Central memory CD8-positive, alpha-beta T cell (primary cell): ENCODE measurements at places on chromosomes 11 and 22.

DNA sequence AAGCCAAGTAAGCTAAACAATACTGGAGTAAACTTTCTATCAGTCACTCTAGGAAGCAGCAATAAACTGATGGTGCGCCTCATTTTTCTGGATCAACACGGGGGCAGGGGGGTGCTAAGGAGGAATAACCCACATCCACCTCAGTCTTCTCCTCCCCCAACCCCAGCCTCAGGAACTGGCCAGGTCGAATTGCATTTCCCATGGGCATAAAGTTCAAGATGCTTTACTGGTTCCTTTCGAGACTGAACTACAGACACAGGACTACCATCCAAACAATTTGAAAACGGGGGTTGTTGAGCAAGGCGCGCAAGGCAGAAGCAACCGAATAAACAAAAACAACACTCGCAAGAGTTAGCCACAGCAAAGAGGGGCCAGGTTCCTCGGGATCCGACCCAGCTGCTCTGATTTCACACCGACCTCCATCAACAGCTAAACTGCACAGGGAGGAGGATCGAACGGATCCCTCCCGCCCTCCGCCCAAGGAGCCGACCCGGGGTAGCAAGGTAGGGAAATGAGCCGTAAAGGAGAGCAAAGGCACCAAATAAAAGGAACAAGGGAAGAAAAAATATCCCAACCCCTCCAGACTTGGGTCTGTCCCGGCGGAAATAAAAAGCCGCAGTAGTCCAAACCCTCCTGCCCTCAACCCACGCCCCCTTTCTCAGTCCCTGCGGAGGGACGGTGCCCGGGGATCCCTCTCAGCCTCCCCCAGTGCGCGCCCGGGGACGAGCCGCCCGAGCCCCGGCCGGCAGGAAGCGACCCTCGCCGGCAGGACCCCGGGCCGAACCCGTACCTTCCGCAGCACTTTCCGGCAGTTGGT, 801 bp downstream of the SESN3 start:
- no peak for DNase-seq

DNA sequence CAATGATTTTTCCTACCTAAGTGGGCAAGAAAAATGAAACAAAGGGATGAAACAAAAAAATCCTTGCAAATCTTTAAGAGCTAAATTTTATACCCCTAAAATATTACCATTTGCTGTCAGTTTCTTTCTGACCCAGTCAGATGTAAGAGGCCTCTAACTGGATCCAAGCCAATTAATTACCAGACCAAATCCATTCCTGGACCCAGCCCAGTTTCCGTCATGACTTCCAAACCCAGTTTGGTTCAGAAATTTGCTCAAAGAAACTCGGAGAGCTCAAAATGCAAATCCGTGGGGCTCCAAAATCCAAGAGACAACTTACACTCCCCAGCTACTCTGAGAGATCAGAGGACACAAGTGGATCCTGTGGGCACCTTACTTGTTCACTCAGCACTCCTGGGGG, 46.8 kb downstream of the TRIM44 start:
- DNase-seq: no peak

DNA sequence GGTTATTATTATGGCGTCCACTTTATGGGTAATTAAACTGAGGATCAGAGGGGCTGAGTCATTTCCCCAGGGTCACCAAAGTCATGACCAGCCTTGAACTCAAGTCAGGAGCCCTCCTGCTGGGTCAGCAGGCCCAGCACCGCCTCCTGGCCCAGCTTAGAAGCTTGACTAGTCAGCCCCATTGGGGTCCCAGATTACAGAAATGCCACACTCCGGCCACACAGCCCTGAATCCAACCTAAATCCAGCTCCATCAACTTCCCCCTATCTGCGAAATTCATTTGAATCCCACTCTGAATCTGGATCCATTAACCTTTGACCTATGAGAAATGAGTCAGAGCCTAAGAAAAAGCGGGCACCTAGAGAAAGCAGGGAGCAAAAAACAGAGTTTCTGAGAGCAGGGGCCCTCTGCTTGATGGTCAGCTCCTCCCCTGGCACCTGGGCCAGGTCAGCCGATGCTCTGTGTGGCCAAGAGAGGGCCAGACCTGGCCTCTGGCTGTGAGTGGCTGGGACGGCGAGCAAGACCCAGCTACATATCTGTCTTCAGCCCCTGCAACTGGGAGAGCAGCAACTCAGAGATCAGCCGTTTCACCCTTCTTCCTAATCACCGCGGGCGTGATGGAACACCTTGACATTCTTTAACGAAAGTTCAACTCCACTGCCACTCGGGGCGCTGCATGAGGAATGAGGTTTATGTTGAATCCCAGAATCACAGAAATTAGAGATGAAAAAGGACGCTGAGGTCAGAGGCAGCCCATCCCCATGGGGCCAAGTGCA, 196.1 kb downstream of the TRIM29 start:
- no peak for DNase-seq

DNA sequence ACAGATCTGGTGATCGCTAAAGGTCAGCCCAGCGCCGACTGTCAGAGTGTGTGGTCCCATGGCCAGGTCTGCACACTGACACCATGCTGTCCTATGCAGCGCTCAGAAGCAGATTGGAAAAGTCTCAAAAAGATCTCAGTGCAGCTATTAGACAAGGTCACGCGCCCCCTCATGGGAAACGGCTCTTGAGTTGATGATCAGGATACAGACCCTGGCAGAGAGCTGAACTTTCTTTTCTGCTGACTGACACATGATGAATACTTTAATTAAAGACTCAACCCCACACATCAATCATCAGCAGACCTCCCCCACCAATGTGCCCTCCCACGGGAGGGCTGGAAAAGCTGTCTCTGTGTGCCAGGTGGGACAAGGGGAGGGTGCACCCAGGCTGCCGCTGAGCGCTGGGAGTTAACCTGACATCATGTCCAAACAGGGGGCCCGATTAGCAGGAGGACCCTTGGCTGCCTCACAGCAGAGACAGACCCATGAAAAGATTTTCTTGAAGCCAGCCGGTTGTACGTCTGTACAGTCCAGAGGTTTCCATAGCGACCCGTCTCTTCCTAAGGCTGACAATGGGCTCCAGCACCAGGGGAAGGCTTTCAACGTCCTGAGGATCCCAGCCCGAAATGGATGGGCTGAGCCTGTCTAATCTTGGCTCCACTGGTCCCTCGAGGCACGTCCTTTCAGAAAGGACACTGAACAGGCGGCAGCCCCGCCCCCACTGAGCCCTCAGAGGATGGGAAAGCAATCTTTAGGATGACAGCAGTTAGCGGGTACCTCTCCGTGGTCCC, 26.9 kb downstream of the RASD2 start:
- DNase-seq: no peak

DNA sequence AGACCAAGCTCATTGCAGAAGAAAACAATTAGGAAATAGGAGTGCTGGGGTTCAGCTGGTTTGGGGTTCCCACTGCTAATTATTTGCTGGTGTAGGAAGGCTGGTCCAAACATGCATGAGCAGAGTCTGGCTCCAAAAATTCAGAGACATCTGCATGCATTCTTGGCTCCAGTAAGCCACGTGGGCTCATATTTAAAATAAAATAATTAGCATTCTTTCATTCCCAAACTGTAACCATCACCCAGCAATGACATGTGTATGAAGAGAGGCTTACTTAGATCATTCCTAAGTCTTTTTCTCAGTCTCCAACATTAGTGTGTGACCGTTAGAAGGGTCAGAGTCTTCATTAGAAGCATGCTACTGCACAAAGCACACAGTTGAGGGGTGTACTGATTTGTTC, 58.4 kb downstream of the EFCAB6 start:
- DNase-seq: no peak

GRCh38 chr22:23516304-23516703, 63.8 kb downstream of the IGLL1 start:
- DNase-seq: no peak

GRCh38 chr22:19064354-19065054, 57.7 kb downstream of the DGCR2 start:
- no peak for DNase-seq

DNA sequence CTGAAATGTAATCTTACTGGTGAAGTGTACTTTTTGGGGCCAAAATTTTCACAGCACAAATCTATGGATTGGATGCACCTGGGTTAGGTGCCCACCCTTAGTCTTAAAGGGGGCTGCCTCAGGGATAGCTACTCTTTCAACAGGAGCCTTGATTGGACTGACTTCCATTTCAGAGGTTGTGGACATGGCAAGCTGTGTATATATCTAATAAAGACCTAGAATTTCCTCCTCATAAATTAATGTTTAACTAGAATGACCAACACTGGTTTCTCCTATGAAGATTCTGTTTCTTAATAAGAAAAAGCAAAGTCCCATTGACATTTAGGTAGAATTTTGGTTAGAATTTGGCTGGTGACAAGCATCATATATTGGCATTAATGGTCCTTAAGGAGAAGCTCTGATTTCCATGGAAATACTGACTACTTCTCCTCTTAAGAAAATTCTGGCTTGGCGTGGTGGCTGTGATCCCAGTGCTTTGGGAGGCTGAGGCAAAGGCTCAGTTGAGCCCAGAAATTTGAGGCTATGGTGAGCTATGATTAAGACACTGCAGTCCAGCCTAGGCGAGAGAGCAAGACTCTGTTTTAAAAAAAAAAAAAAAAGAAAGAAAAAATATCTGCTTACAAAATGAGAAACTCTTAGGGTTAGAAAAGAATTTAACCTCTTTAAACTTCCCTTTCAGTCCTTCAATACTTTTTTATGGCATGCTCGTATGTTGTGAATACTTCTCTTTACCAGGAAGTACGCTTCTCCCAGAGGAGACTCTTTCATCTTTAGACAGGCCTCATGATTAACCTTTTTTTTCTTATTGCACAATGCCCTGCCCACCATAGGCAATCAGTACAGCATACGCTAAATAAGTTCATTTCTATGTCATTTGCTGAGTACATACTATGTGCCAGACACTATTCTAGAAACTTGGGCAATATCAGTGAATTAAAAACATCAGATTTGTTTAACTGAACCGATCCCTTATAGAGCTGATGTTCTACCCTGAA, 77.2 kb downstream of the PRR5L start:
- DNase-seq: no peak

DNA sequence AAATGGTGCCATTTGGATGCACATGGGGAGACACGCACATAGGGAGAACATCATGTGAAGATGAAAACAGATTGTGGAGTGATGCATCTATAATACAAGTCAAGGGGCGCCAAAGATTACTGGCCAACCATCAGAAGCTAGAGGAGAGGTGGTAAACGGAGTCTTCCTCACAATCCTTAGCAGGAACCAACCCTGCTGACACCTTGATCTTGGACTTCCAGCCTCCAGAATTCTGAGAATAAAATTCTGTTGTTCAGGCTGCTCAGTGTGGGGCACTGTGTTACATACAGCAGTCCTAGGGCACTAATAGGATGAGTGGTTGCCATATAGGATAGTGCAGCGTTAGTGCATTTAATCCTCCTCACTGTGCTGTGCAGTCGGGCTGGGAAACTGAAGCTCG, 8.0 kb upstream of the SEC14L4 start:
- no peak for DNase-seq
